ENCODE measurements at places on chromosomes 11 and 22. TPM values are rescaled to one million over a fixed set of nuclear protein-coding genes. Genes with fewer than 3 reads are reported as not detected.

DNA sequence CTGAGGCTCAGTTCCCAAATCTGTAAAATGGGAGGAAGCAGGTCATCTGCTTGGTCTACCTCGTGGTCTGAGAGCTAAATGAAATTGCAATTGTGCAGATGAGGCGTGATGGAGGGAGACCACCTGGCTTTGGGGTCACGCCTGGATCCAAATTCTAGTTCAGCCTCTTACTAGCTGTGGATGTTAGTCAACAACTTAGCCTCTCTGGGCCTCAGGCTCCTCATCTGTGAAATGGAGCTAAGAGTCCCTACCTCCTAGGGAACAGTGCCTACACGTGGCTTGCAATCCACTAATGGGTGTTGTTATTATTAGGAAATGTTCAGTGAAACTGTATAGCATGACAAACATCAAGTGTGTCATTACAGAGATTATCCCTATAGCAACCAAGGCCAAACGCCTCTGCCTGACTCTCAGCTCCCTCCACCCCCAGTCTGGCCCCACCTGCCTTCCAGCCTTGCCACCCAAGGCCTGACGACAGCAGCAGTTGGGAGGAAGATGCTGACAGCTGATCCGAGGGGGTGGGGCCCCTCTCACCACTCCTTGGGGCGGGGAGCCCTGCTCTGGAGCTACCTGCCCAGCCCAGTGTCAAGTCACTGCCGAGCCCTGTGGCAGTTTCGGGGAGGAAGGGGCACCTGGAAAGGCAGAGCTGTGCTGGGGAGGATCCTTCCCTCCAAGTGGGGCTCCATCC, 1.7 kb upstream of the RHOD start:
- DNase-seq = peak; percentile 86

DNA sequence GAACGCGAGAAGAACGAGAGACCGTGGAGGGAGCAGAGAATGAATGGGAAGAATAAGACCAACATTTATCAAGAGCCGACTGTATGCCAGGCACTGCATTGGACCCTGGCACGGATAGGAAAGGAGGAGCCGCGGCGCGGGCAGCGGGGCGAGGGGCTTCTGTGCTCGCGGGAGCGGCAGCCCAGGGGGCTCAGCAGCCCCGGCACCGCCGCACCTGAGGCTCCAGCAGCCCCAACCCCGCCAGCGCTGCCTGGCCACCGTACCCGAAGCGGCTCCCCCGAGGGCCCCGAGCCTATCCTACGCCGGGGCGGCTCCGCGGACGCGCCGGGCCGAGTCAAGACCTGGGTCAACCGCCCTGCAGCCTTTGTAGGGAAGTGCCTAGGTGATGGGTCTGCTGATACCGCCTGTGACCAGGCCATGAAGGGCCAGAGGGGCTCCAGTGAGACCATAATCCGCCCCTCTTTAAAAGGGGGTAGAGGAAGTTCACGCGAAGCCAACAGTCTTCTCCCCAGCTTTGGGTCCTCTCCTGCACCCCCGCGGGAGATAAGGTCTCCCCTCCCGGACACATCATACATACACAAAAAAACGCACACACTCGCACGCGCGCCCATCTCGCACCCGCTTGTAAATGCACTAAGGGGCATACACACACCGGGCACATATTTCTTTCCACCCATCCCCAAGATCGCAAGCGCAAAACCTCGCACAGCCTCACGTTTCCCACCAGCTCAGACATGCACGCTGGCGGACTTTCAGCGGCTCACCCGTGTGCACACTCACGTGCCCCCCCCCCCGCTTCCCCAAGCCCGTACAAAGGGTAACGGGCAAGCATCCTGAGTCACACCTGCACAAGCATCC, 935 bp upstream of the RTN4RL2 start:
- no peak for DNase-seq

Gene VPREB1
- not detected for total RNA-seq

DNA sequence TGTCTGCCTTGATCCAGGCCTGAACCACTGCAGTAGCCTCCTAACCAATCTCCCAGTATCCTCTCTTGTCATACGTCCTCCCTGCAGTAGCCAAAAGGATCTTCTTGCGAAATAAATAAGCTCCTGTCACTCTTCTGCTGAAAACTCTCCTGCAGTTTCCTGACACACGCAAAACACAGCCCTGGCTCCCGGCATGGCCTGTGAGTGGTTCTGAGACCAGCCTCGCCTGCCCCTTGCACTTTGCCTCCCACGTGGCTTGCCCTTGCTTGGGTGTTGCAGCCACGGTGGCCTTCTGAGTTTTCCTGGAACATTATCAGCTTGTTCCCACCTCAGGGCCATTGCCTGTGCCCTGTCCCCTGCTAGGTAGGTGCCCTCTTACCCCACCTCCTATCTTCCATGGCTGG, 7.2 kb downstream of the ZC3H7B start:
- no peak for DNase-seq

DNA sequence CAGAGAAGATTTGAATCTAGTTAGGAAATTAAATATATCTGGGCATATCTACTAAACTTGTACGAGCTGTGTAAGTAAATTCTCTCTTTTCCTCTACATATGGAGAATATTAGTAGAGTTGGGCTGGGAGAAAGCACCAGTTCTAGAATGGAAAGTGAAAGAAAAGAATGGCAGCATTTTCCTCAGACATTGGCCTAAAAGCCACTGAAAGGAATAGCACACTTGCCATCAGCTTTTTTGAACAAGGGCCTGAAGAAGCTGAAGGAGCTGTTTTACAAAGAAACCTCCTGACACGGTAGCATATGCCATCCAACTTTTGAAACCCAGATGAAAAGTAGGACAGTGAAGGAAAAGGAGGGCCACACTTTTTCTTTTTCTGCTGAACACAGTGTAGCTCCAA, 1563.7 kb upstream of the TENM4 start:
- DNase-seq = no peak

- DNase-seq = no peak
Measured at GRCh38 chr11:57368845-57369232, 12.1 kb downstream of the PRG3 start.

DNA sequence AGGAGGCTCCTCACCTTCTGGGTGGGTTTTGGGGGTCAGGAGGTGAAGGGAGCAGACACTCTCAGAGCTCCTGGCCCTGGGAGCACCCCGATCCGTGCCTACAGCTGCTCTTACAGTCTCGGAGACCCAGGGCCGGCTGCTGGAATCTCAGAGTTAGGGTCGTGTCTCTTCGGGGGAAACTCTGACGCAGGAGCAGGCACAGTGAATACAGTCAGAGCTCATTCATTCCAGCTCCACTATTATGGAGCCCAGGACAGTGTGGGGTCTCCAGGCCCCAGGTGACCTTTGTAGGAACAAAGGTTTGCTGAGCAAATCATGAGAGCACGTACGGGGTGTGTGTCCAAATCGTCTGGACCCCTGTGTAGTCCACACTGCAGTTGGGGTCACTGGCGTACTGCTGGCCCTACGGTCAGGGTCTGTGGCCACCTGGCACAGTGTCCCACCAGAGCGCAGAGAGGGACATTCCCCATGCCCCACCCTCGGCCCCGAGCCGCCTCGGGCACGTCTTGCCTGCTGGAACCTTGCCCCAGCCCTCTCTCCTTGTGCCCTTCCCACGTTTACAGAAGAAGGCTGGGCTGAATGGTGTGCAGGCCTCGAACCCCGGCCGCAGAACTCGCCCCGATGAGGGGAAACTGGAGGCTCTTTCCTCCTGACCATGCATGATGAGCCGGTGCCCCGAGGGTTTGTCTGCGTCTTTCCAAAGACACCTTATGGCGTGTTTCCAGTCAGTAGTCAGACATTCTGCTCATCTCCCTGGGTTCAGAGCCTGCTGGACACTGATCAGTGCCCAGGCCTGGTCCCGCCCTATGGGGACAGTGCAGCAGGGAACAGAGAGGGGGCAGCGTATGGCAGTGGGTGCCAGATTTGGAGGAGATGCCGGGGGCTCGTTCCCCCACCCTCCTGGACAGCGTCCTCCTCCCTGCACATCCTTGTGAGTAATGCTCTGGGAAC, 1166.6 kb downstream of the BRD1 start:
- no peak for DNase-seq

DNA sequence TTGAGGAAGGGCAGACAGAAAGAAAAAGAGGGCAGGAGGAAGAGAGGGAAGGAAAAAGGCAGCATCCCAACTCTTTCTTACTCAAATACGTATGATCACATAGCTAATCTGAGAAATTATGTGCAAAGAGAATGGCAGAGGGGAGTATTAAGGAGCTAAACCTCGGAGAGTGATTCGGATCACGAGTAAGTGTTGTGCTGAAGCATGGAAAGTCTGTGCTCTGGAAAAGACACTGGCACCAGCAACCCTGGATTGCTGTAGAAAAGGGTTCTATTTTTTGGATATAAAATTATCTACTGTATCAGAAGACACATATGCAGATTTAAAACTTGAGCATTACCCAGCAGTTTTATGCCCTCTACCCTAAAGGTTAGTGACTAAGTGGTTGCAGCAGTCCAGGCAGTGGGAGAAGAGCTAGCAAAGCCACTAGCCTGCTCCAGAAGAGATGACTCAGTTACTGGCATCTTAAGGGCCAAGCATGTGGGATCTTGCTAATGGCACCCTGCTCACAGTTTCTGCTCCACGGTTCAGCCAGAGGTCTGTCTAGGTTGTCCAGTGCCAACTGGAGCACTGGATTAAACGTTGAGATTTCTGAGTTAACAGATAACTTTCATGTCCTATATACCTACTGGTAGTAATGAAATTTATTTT, 151.7 kb downstream of the SWAP70 start:
- peak; percentile 86 for DNase-seq

Gene CASP1
- 3.1 TPM for total RNA-seq

DNA sequence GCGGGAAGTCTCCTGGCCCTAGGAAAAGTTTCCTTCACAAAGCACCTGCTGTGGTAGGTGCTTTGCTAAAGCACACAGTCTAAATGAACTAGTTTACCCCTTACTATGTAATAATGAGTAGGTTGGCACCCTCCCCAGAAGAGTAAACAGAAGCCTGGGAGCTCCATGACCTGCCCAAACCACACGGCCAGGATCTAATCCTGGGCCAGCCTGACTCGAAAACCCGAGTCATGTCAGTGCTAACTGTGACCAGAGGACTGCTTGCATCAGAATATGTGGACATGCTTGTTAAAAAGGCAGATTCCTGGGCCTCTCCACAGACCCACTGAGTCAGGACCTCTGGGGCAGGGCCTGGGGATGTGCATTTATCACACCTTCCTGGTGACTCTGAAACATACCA, 67.7 kb downstream of the PANX1 start:
- DNase-seq = no peak

GRCh38 chr22:37930270-37930951, 23.0 kb downstream of the C22orf23 start:
- peak; percentile 18 for DNase-seq

Gene OR5B21
- not detected for total RNA-seq

GRCh38 chr11:18027475-18027874, 14.6 kb upstream of the SERGEF start:
- no peak for DNase-seq

- DNase-seq = peak; percentile 85
Measured at GRCh38 chr11:31968461-31969358, 122.2 kb upstream of the RCN1 start.

GRCh38 chr11:57571606-57572005, 4.1 kb upstream of the UBE2L6 start:
- DNase-seq = no peak

Gene OR4C45
- not detected for total RNA-seq

Gene SPINDOC
- 23.0 TPM for total RNA-seq

GRCh38 chr11:18671246-18671645, 27.3 kb upstream of the TMEM86A start:
- DNase-seq = no peak

GRCh38 chr22:29224121-29224858, 18.6 kb downstream of the EMID1 start:
- no peak for DNase-seq

Gene OR5AN1
- not detected for total RNA-seq

DNA sequence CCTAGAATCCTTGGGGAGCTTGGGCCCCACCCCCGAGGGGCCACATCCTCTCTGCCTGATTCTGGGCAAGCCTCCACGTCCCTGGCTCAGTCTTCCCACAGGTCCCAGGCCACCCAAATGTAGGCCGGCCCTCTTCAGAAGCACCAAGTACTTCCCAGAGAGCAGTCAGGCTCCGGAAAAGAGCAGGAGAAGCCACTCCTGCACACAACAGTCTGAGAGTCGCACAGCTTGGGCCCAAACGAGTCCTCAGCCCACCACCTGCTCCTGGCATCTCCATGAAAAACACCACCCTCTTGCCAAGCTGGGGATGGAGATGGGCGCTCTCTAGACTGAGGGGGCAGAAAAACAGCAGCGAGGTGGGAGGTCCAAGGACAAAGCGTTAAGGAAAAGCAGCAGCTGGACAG, 15.4 kb downstream of the EHD1 start:
- no peak for DNase-seq

DNA sequence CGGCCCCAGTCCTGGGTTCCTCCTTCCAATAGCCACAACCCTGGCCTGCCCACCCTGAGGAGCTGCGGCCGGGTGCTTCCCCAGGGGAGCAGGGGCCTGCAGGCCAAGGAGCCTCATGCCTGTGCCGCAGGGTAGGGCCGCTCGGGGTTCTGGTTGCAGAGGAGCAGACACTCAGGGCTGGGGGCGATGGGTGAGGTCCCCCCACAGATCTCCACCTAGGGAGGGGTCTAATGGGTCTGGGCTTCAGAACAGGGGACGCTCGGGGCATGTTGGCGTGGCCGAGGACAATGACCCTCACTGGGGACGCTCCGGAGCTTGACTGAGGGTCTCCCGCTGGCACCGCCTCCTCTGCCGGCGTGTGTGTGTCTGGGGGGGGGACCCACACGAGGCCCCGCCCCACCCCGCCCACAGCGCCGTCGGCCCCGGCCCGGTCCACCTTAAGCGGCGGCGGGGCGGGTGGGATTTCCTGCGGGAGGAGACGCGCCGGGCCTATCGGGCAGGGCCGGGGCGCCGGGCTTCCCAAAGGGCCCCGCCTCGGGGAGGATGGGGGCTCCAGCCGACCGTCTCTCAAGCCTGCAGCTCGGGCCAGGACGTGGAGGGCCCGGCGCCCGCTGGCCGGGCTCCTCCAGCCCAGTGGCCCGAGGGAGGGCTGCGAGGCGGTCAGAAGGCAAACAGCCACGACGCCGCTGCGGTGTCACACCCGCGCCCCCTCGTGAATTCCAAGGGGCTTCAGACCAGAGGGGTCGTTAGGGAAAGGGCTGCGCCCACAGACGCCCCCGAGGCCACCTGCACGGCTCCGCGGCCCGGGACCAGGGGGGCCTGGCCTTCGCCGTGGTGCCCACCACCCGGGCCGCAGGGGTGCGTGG, 640 bp upstream of the ZDHHC8 start:
- no peak for DNase-seq

Gene HBB
- total RNA-seq = not detected

DNA sequence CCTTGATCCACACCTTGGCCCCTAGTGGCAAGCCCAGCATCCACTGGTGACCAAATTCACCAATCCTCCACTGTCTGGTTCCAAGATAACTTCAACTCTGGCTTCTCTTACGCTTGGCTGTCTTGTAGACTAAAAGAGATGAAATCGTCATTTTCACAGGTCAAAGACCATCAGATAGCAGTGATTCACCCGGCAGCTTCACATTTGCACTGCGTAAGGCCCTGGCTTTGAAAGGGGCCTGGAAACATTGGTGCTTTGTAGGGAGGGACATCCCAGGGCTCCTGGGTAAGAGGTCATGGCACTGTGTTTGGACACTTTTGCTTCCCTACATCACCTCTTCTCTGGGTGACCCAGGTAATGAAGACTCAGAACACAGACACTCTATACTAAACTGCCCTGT, 30.1 kb upstream of the FADD start:
- no peak for DNase-seq

- DNase-seq = no peak
Measured at GRCh38 chr11:115042002-115042401, 363.7 kb downstream of the NXPE2 start.

- no peak for DNase-seq
Measured at GRCh38 chr11:75809991-75810390, 5.0 kb upstream of the UVRAG start.

Measured in A172 (cell line).